HFFc6 (cell line): ENCODE measurements at places on chromosomes 4 and X. TPM values are rescaled to one million over a fixed set of nuclear protein-coding genes. Genes with fewer than 3 reads are reported as not detected.

PPP2R2C gene
- total RNA-seq, result 0.06 to 0.25 TPM (median 0.20 TPM) in 3 replicates

- H3K27ac ChIP-seq, result no peak overlapping the region
- H3K4me3 ChIP-seq, result no peak overlapping the region
- no peak for DNase-seq
- no peaks in the 10 kb centered on the region for H3K36me3 ChIP-seq
- peaks cover 1% of the 10 kb centered on the region for H3K27me3 ChIP-seq
- H3K4me1 ChIP-seq, result no peaks in the 10 kb centered on the region; the same call in 1 of the 2 replicates
Measured at GRCh38 chr4:3253808-3254207, 4.8 kb downstream of the MSANTD1 start.

GRCh38 chr4:107115185-107115847 lies 79.2 kb upstream of the DKK2 start:
- no peaks in the 10 kb centered on the region for H3K27me3 ChIP-seq
- no peak overlapping the region for H3K27ac ChIP-seq
- no peaks in the 10 kb centered on the region; the same call in 1 of the 2 replicates for H3K36me3 ChIP-seq
- H3K4me1 ChIP-seq, result peaks cover 5% of the 10 kb centered on the region

DNA sequence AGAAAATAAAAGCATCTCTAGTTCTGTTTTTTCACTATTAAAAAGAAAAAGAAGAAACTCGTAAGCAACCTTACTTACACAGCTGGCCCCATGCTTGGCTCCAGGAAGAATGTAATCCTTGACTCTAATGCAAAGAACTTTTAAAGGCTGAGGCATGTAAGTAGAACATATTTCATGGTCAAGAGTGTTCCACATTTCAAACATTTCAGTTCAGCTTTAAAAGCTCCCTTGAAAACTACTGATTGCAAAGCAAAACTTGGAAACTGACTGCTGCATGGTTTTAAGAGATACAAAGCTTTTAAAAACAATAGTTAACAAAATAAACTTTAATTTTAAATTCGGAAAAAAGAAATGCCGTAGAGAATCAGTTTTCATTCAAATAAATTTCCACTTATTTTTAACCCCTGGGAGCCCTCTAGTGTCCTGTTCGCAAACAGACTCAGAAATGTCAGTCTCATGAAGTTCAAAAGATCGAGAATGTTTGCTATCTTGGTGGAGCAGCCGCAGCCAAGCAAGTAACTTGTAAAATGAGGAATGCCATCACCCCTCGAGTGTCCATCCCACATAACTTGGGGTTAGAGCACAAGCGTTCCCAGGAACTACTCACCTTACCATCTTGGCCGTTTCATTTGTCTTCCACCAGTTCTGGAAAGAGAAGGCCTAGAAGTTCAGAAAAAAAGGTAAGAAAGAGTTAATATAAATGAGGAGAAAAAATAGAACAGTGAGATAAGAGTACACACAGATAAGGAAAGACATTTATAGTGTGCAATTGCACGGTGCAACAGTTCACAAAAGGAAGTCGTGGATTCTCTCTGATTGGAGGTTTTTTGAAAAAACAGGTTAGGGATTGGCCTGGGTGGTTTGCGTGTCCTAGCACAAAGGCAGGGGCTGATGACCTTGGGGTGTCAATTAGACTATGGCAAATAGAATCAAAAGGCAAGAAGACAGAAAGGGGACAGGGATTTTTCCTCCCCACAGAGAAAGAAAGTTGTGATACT lies at the start of gene GASK1B:
Gene GASK1B, minus strand, starts transcription at position 765 of the 998 bp plus-strand sequence. CDS start 1,650 bp downstream, outside the sequence.
- H3K4me1 ChIP-seq, result peaks cover 38% of the 10 kb centered on the region
- no peaks in the 10 kb centered on the region for H3K36me3 ChIP-seq
- H3K27ac ChIP-seq, result peak within 1 kb of the TSS; percentile 15; the same call in 1 of the 2 replicates
- H3K4me3 ChIP-seq, result peak within 1 kb of the TSS; percentile 68
- H3K27me3 ChIP-seq, result no peaks in the 10 kb centered on the region; the same call in 1 of the 2 replicates

DNA sequence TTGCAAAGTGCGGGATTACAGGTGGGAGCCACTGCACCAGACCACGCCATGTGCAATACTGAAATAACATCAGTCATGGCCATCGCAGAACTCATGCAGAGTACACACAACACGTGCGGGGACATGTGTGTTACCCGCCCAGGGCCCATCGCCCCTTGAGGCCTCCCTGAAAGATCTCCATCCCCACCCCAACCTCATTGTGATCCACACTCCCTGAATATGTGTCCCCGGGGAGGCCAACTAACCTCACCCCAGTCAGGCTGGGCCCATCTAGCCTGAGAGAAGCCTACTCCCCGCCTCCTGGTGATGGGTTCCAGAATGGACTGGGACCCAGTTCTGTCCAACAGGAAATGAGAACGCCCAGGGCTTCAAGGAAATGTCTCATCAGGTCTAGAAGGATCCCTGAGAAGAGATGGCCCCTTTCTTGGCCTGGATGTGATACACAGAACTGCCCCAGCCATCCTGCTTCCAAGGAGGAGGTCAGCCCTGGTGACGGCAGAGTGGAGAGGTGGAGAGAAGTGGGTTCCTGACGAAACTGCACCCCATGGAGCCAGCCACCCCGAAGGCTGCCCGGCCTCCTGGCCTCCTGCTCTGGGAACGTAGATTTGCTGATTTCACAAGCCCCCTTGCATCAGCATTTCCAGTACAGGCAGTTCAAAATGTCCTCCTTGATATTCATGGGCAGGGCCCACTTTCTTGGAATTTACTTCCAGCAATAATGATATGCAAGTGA lies 22.5 kb upstream of the CLDN24 start:
- no peak for DNase-seq
- H3K4me1 ChIP-seq, result peaks cover 32% of the 10 kb centered on the region
- H3K27me3 ChIP-seq, result peaks cover 5% of the 10 kb centered on the region
- no peak overlapping the region for H3K4me3 ChIP-seq
- H3K27ac ChIP-seq, result no peak overlapping the region
- H3K36me3 ChIP-seq, result peaks cover 7% of the 10 kb centered on the region

MAGEA4 gene
- not detected in 3 replicates for total RNA-seq

HSFX3 gene
- total RNA-seq, result not detected in 3 replicates

GRCh38 chr4:22440999-22441398 lies 74.9 kb downstream of the ADGRA3 start:
- H3K4me3 ChIP-seq, result no peak overlapping the region
- no peaks in the 10 kb centered on the region for H3K27me3 ChIP-seq

HPF1 gene
- total RNA-seq, result 24.5 to 32.5 TPM (median 32.4 TPM) in 3 replicates

ADH4 gene
- not detected in 3 replicates for total RNA-seq

- peak within 1 kb of the TSS; percentile 70; the same call in 1 of the 2 replicates for H3K27ac ChIP-seq
- no peaks in the 10 kb centered on the region for H3K27me3 ChIP-seq
- peak; percentile 64 for DNase-seq
- H3K4me3 ChIP-seq, result peak within 1 kb of the TSS; percentile 88
- no peaks in the 10 kb centered on the region for H3K36me3 ChIP-seq
Measured at GRCh38 chrX:65034668-65035445, 58.6 kb upstream of the ZC4H2 start.

EPHA5 gene
- total RNA-seq, result not detected in 3 replicates

SLC7A11 gene
- total RNA-seq, result 11.6 to 59.1 TPM (median 14.4 TPM) in 3 replicates

GRCh38 chr4:158193171-158193749 lies 17.0 kb upstream of the TMEM144 start:
- no peak overlapping the region for H3K4me3 ChIP-seq
- H3K4me1 ChIP-seq, result no peaks in the 10 kb centered on the region; the same call in 1 of the 2 replicates
- no peaks in the 10 kb centered on the region for H3K36me3 ChIP-seq
- peaks cover 5% of the 10 kb centered on the region; the same call in 1 of the 2 replicates for H3K27me3 ChIP-seq
- no peak overlapping the region for H3K27ac ChIP-seq

ANOS1 gene
- total RNA-seq, result 0.02 to 0.35 TPM (median 0.10 TPM) in 3 replicates

FTSJ1 gene
- 50.0 and 55.0 TPM in 2 replicates for total RNA-seq

MRFAP1L1 gene
- total RNA-seq, result 36.8 to 40.8 TPM (median 40.4 TPM) in 3 replicates

MTNR1A gene
- total RNA-seq, result not detected in 2 replicates

HMX1 gene
- total RNA-seq, result not detected in 3 replicates

MMAA gene
- total RNA-seq, result 6.9 and 10.3 TPM in 2 replicates

- H3K36me3 ChIP-seq, result no peaks in the 10 kb centered on the region
- no peak overlapping the region for H3K4me3 ChIP-seq
- DNase-seq, result no peak
- H3K27me3 ChIP-seq, result no peaks in the 10 kb centered on the region
- no peaks in the 10 kb centered on the region for H3K4me1 ChIP-seq
- no peak overlapping the region for H3K27ac ChIP-seq
Measured at GRCh38 chr4:156442912-156443311, 489.2 kb upstream of the CTSO start.

GRCh38 chr4:38710053-38710452 lies 46.1 kb downstream of the KLF3 start:
- no peak overlapping the region for H3K27ac ChIP-seq
- peaks cover 6% of the 10 kb centered on the region; the same call in 1 of the 2 replicates for H3K36me3 ChIP-seq
- H3K4me1 ChIP-seq, result peaks cover 2% of the 10 kb centered on the region
- H3K27me3 ChIP-seq, result peaks cover 8% of the 10 kb centered on the region; the same call in 1 of the 2 replicates

DNA sequence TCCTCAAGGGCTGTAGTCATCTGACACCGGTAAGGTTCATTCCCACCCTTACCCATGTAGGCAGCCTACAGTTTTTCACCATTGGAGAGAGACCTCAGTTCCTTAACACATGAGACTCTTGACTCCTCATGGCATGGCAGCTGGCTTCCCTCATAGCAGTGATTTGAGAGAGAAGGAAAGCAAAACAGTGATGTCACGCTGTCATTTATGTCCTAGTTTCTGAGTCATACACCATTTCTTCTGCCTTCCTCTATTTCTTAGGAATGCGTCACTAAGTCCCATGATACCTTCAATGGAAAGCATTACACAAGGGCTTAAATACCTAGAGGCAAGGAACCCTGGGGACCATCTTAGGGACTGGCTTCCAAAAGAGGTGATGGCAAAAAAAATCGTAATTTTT lies 226.1 kb downstream of the SPCS3 start:
- H3K4me1 ChIP-seq, result peaks cover 57% of the 10 kb centered on the region
- H3K4me3 ChIP-seq, result no peak overlapping the region
- peaks cover 4% of the 10 kb centered on the region; the same call in 1 of the 2 replicates for H3K36me3 ChIP-seq
- no peak overlapping the region for H3K27ac ChIP-seq

DNA sequence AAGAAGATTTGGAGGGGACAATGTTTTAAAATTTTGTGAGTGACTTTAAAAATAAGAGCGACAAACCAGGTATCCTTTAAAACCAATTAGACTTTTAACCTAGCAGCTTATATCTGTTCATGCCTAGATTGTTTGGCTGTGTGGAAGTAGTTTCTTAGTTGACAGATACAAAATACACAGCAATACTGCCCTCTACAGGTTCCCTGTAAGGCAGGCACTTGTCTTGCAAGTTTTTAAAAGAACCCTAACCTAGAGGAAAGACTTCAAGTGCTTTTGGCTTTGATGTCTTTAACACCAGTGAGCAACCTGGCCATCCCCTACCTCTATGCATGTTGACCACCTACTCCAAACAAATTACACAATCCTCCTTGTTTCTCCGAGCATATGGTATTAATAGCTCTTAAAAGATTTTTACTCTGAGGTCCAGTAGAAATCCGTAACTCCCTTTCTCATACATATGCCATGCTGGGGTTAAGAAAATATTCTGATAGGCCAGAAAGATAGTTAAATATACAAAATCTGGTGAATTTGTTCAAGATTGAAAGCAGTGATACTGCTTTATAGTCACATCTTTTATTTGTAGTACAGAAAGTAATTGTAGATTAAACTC lies 273.0 kb downstream of the ARHGAP24 start:
- no peaks in the 10 kb centered on the region for H3K36me3 ChIP-seq
- no peaks in the 10 kb centered on the region for H3K27me3 ChIP-seq
- H3K4me1 ChIP-seq, result peaks cover 32% of the 10 kb centered on the region
- DNase-seq, result peak; percentile 76
- H3K27ac ChIP-seq, result no peak overlapping the region

CFAP99 gene
- not detected in 3 replicates for total RNA-seq

DNA sequence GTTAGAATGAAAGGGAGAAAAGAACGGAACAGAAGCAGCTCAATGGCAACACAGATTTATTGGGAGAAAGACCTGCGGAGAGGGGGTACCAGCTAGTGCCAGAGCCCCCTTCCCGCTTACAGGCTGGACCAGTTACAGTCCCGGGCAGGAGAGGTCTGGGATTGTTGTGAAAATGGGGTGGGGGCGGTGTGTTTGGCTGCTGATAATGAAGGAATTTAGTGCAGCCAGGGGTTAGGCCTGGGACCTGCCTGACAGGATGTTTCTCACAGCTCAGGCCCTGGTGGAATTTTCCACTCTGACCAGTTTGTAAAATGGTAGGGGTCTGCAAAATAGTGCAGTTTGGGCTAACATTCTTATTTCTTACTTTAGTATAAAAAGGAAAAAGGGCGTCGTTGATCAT lies 75.4 kb upstream of the SPIN4 start:
- peaks cover 10% of the 10 kb centered on the region; the same call in 1 of the 2 replicates for H3K36me3 ChIP-seq
- H3K4me1 ChIP-seq, result no peaks in the 10 kb centered on the region
- H3K27me3 ChIP-seq, result no peaks in the 10 kb centered on the region
- no peak overlapping the region for H3K27ac ChIP-seq

- no peak overlapping the region for H3K4me3 ChIP-seq
- H3K27me3 ChIP-seq, result no peaks in the 10 kb centered on the region; the same call in 1 of the 2 replicates
- no peak for DNase-seq
- peaks cover 7% of the 10 kb centered on the region; the same call in 1 of the 2 replicates for H3K36me3 ChIP-seq
- H3K27ac ChIP-seq, result no peak overlapping the region
Measured at GRCh38 chr4:13325744-13326143, 158.4 kb downstream of the RAB28 start.

DNA sequence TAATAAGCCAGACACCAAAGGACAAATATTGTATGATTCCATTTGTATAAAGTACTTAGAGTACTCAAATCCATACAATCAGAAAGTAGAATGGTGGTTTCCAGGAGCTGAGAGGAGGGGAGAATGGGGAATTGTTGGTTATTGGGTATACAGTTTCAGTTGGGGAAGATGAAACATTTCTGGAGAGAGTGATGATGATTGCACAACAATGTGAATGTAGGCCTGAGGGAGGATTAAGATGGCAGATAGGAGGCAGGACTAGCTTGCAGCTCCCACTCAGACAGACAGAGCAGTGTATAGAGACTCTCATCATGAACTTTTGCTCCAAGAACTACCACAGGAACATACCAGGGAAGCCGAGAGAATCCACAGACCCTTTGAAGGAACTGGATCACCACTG lies 75.7 kb upstream of the PAK3 start:
- no peaks in the 10 kb centered on the region for H3K36me3 ChIP-seq
- no peak for DNase-seq
- H3K27ac ChIP-seq, result no peak overlapping the region
- H3K27me3 ChIP-seq, result no peaks in the 10 kb centered on the region; the same call in 1 of the 2 replicates
- H3K4me1 ChIP-seq, result no peaks in the 10 kb centered on the region

- no peak overlapping the region for H3K4me3 ChIP-seq
Measured at GRCh38 chr4:23697001-23697528, 192.8 kb downstream of the PPARGC1A start.

DACH2 gene
- total RNA-seq, result not detected in 3 replicates

DNA sequence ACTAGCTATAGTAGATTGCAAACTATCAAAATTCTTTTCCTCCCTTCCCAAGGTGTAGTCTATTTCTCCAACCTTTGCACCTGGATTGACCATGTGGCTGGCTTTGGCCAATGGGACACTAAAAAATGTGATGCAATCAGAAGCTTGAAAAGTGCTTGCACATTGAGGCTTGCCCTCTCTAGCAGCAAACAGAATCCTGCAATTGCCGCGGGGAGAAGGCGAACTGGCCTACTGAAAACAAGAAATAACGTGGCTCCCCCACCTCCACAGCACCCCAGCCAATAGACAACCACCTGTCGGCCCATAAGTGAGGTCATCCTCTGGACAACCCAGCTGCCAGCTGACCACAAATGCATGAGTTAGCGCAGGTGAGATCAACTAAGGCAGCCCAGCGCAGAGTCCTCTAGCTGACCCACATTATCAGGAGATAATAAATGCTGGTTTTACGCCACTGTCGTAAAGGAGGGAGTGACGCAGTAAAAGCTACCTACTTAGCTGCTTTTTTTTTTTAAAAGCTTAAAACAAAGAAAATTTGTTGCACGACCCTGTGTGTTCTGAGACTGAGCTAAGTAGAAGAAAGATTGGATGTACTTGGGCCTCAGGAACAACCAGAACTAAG lies 95.2 kb downstream of the GK start:
- no peaks in the 10 kb centered on the region for H3K27me3 ChIP-seq
- H3K27ac ChIP-seq, result no peak overlapping the region
- H3K36me3 ChIP-seq, result no peaks in the 10 kb centered on the region
- no peak for DNase-seq
- H3K4me3 ChIP-seq, result no peak overlapping the region
- no peaks in the 10 kb centered on the region for H3K4me1 ChIP-seq

C4orf17 gene
- not detected in 3 replicates for total RNA-seq
